ENCODE measurements at places on chromosomes 3 and 15.

DNA sequence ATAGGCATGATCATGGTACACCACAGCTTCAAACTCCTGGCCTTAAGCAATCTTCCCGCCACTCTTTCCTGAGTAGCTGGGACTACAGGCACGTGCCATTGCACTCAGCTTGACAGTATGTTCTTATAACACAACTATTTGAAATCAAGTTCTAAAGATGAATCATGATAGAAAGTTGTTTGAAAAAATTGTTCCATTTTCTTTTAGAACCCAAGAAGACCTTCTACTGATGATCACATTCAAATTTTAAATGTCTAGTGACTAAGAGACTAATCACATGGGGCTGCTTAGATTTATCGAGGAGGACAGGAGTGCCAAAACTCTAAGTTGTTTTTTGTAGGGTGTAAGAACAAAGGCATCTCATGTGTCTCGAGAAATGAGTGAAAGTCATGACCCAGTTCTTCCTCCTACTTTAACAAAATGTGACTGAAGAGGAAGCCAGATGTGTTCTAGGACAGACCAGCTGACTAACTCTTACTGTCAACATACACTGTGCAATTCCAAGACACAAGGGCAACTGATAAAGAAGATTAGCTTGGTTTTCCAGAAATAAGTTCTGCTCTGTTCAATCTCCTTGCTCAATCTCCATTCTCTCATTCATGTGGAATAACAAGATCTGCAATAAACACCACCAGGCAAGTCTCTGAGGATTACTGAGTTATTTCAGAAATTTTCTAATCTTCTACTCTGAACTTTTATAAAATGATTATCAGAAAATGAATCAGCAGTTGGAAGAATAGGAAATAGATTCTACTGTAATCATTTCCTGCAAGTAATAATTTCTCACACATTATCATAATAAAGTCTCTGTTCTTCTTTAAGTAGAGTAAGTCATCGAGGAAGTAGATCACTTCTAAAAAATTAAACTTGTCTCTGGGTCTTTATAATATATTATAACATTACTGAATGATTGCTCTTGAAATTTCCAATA lies 122.6 kb upstream of the CCNL1 start:
- peak; percentile 93 for ATAC-seq

- ATAC-seq = no peak
These were observed 11.5 kb downstream of the RBPMS2 start for GRCh38 chr15:64763874-64764273.

- ATAC-seq = no peak
These were observed 51.2 kb downstream of the GASK1A start for GRCh38 chr3:43030162-43030935.

DNA sequence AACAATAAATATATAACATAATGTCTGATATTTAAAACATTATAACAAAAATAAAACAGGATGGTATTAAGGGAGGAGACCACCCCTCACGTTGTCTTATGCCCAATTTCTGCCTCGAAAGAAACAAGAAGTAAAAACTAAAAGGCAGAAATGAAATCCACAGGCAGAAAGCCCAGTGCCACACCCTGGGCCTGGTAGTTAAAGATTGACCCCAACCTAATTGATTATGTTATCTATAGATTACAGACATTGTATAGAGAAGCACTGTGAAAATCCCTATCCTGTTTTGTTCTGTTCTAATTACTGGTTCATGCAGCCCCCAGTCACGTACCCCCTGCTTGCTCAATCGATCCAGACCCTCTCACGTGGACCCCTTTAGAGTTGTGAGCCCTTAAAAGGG lies 22.3 kb upstream of the ACP3 start:
- no peak for ATAC-seq

GRCh38 chr15:40762919-40763800 lies 708 bp upstream of the GCHFR start:
- peak; percentile 38 for ATAC-seq

DNA sequence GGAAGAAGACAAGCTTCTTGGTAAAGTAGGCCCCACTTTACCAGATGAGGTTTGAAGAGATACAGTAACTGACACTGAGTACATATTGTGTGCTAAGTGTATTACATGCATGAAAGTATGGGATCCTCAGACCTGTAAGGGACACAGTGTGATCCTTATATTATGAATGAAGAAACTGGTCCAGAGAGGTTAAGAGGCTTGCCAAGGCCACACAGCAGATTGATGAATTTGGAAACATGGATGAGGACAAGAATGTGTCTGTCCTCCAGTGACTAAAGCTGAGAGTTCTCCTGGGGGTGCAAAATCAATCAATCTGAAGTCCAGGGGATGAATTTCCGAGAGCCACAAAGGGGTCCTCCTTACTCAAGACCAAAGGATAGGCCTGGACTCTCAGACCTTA lies 31.4 kb upstream of the MRPS22 start:
- ATAC-seq = no peak

DNA sequence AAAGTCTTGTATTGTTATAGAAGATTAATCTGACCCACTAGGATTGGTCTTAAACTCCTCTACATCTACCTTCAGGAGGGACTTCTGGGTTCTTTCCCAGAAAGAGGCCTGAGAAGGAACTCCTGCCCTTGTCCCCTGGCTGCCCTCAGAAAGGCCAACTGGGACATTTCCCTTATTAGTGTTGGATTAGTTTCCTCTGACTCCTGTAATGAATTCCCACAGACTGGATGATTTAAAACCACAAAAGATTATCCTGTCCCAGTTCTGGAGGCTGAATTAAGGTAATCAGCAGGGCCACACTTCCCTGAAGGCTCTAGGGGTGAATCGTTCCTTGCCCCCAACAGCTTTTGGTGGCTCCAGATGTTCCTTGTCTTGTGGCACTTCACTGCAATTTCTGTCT lies 102.8 kb upstream of the NMNAT3 start:
- ATAC-seq = no peak

DNA sequence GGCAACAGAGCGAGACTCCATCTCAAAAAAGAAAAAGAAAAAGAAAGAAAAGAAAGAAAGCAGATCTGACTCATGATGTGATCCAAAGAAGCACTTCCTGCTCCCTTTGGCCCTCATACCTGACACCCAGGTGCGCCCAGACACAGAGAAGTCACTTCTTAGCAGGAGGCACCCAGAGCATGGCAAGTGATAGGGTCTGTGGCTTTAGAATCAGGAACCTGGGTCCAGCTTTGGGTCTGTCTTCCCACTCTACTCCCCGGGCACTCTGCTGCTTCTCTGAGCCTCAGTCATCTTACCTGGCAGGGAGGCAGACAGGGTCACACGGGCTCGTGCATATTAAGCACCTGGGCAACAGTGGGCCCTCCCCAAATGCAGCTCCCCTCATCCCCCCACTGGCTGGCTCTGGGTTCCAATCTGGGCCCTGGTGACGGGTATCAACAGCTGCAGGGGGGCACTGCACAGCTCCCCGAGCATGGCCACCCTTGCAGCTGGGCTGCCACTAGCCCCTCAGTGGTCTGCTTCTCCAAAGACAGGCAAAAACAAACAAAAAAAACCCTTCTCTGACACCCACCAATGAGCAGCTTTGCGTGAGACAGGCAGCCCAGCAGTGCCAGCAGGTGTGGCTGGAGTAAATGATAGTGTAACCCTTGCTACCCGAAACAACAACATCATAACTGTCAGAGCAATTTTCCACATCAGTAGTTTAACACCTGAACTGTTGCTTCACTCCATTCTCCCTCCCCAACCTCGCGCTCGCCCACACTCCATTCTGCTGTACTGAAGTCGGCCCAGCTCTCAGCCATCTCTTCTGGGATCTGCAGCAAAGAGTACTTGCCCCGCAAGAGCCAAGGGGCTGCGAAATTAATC lies 99.8 kb downstream of the MEGF11 start:
- ATAC-seq = no peak

GRCh38 chr15:51853998-51854397 lies 24.5 kb downstream of the TMOD3 start:
- ATAC-seq = no peak

DNA sequence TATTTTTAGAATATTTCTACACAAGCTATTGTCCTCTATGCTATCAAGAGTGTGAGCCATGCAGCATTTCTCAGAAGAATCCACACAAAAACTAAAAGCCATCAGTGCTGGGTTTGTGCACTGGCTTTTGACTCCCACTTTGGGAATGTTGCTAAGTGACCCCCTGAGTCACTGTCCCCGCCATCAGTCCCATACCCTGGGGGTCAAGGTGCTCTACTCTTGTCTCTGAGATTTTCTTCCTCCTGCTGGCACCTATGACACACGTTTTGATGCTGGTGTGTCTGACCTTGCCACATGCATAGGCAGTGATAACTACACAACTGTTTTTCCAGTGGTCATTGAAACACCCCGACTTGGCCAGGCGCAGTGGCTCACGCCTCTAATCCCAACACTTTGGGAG lies 19.8 kb downstream of the CMTM7 start:
- ATAC-seq = no peak

GRCh38 chr15:74809956-74810355 lies 2.7 kb upstream of the LMAN1L start:
- ATAC-seq = no peak

GRCh38 chr3:87121856-87122255 lies 105.3 kb upstream of the CHMP2B start:
- no peak for ATAC-seq

GRCh38 chr15:82802497-82802896 lies 3.4 kb downstream of the FSD2 start:
- ATAC-seq = no peak

- peak; percentile 36 for ATAC-seq
These were observed 3.5 kb downstream of the DUSP7 start for GRCh38 chr3:52052831-52053306.

DNA sequence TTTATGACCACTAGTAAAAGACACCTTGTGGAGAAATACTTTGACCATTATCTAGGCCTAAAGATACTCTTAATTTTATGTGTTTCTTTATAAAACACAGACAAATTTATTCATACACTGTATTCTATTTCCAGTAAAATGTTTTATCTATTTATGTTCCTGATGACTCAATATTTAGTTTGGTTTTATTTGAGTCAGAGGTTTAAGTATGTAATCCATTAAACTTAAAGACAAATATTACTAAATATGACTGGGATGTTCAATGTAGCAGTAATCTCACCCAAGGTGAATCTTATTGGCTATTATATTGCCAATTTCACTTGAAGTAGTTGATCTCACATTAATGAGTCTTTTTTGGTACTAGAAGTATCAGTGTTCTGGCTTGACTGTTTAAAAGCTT lies 799.7 kb downstream of the CADM2 start:
- no peak for ATAC-seq

GRCh38 chr15:97162805-97163495 lies 797.6 kb upstream of the ARRDC4 start:
- ATAC-seq = no peak

- no peak for ATAC-seq
These were observed 190.2 kb upstream of the GBE1 start for GRCh38 chr3:81951636-81952035.

- ATAC-seq = no peak
These were observed 90.2 kb upstream of the ABHD17C start for GRCh38 chr15:80604583-80605575.

- ATAC-seq = no peak
These were observed 27.4 kb upstream of the PLXND1 start for GRCh38 chr3:129633751-129634481.

DNA sequence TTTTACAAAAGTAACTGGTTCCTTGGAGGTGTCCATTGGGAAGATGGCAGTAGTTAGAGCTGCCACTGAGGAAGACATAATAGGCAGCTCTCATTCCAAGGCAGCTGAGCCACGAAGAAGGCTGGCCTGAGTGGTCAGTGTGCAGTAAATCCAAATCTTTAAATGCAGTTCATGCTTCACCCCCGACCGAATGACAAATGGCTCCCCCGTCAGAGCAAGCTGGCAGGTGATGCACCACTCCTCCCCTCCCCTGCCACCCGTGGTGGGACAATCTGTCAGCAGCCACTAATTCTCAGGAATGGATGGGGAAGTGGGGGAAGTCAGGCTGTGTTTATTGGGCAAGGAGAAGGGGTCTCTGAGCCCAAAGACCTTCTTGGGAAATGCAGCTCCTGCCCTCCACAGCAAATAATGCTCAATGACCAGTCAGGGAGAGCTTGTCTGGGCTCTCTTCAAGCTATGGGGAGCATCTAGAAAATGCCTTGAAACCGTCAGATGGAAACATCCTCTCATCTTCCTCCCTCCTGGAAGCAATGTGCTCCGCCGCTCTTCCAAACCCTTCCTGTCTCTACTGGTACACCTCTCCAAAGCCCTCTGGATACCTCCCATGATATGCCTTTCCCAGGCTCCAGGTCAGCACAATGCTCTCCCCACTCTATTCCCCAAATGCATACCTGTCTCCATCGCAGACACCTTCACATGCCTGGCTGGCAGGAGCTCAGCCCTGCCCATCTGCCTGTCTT lies 65.4 kb downstream of the LIPC start:
- ATAC-seq = no peak

All from gastroesophageal sphincter (tissue), 4 donors.